ENCODE measurements at places on chromosomes 7 and 10.

- no peak for DNase-seq
Measured at GRCh38 chr10:3048119-3049019, 19.0 kb upstream of the PFKP start.

DNA sequence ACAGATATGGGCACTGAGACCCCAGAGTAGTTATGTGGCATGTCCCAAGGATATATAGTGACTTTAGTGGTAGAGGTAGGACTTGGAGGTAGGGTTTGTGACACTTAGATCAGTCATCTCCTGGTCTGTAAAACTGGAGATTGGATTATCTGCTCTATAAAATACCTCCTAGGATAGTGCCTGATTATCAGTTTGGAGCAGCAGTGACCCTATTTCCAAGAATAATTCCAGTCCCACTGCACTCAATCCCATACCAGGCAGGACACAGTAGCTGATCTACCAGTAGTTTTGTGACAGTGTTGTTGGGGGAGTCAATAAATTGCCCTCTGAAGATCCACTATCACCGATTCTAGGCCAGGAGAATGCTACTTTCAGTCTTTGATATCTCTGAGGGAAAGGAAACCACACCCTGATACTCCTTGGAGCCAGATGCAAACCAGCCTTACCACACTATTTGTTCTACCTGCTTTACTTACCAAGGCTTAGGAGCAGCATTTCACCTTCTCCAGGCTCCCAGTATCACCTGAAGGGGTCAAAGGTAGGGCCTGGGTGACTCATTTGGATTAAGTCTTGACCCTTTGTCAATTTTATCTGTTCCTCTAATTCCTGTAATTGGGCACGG is 30.6 kb downstream of the KMT2E start:
- DNase-seq: no peak

- no peak for DNase-seq
Measured at GRCh38 chr7:14841869-14842268, 60.7 kb downstream of the DGKB start.

- DNase-seq: no peak
Measured at GRCh38 chr7:115043605-115044004, 121.7 kb downstream of the MDFIC start.

GRCh38 chr7:132347123-132347522 is 229.1 kb downstream of the PLXNA4 start:
- DNase-seq: no peak

- DNase-seq: no peak
Measured at GRCh38 chr7:151104411-151105235, 18.3 kb downstream of the AGAP3 start.

DNA sequence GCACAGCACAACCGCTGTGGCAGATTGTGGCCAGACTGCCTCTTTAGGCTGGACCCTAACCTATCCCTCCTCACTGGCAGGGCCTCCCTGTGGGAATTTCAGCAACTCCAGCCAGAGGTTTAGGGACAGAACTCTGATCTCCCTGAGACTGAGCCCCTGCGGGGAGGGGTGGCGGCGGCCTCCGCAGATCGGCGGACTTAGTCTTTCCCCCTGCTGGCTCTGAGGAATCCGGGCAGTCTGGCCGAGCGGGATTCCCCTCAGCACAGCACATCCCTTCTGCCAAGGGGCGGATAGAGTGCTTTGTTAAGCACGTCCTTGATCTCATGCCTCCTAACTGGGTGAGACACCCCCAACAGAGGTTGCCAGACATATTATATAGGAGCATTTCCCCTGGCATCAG is 224.2 kb upstream of the NPY start:
- no peak for DNase-seq
